ENCODE measurements at places on chromosomes 5 and 9.

- no peak for DNase-seq
Measured at GRCh38 chr9:137434498-137435380, 6.4 kb downstream of the ENTPD8 start.

DNA sequence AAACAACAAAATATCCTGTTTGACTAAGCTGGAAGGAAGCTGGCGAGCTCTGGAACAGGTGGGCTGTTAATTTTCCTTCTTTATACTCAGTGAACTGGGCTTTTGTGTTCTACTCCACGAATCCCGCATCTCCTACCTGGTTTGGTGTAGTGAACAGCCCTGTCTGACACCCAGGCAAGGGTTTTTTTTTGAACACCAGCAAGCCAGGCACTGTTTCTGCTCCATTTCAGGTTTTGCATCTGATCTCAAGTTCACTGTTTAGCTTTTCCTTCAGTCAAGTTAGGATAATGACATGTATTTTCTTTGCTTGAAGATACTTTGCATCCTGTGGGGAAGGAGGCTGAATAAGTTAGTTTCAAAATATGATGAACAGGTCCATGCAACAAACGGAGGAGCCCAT is 204.5 kb downstream of the SEMA6A start:
- no peak for DNase-seq

DNA sequence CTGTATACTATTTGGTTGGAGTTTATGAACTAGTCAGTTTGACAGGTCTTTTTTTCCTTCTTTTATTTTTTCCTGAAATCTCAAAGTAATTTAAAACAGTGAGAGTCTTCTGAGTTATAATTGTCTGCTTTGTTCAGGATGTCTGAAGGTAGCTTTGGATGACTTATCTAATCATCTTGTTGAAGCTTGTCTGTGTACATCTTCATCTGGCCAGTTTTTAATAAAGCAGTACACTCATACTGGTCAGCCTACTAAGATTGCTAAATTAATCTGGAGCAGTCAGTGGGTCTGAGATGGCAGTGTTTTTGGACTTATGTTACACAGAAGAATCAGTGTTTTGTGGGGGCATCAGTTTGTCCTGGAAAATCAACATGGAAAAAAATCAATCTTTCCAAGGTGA is 482.4 kb downstream of the CDH10 start:
- no peak for DNase-seq

DNA sequence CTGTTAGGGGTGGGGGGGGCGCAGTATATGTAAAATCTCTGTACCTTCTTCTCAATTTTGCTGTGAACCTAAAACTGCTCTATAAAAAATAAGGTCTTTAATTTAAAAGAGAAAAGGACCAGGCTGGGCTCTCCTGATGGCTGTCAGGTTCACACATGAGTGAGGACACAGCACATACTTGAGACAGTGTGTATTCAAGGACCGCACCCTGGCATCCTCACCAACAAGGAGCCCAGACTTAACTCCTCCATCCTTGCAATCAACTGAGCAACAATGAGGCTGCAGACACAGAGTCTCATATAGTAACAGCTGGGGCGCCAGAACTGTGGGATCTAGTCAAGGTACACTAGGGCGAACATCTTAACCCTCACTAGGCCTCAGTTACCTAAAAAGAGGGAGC is 9.8 kb downstream of the TNIP1 start:
- no peak for DNase-seq

DNA sequence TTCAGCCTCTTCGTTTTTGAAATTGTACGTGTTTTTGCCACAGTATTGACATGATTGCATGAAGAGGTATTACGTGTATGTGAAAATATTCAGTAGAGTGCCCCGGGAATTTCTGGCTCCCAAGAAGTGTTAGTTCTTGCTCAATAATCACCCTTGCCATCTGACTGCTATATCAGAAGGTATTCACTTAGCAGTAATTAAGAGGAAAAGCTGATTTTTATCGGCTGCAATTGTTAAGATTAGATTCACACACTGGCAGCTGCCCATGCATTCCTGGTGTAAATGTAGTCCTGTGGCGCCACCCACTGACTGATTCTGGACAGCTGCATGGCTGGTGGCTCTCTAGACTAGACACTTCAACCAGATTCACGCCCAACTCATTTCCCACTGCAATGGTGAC is 440.1 kb upstream of the ADAMTS16 start:
- peak; percentile 75 for DNase-seq

- DNase-seq: no peak
Measured at GRCh38 chr9:137945581-137945980, 68.0 kb downstream of the CACNA1B start.

DNA sequence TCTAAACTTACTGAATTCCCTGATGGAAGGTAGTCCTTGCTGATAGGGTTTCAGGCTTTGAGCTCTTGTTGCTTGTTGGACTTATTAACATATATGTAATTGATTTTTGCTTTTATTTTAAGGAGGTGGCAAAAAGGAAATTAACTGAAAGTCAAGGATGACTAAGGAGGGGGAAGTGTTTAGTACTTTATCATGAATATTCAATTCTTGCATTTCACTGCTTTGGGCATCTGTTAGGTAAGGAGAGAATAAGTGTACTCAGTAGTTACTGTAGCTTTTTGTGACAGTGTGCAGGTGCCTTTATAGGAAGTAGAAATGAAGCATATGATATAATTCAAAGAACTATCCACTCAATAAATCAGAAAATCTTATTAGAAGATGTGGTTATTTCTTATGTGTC is 47.1 kb downstream of the DMXL1 start:
- DNase-seq: no peak

DNA sequence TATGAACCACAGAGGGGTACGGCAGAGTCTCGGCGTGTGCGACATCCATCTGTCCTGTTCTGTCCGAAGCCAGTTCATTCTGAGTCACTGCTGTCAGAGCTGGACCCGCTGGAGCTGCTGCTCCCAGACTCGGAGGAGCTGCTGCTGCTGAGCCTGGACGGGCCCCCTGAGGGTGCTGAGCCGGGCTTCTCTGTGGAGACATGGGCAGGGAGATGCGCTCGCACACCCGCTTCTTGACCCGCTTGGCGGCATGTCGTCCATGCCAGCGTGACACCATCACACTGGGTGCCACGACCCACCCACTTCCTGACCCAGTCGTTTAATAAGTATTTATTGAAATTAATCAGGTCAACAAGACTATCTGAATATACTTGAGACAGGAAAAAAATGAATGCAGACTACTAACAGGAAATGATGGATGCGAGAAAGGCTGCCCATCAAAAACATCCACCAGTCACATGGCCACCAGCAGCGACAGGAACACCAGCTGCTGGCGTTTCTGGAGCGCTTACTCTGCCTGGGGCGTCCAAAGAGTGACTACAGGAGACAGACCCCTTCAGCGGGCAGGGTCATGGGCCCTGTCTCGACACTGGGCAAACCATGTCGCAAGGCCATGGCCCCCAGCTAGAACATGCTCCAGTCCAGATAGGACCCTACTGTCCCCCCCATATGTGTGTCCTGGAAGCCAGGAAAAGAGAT is 8.4 kb downstream of the BRD3OS start:
- no peak for DNase-seq

- DNase-seq: no peak
Measured at GRCh38 chr9:94302426-94302825, 26.0 kb downstream of the NUTM2F start.

- no peak for DNase-seq
Measured at GRCh38 chr9:85432599-85432998, 309.2 kb downstream of the AGTPBP1 start.

DNA sequence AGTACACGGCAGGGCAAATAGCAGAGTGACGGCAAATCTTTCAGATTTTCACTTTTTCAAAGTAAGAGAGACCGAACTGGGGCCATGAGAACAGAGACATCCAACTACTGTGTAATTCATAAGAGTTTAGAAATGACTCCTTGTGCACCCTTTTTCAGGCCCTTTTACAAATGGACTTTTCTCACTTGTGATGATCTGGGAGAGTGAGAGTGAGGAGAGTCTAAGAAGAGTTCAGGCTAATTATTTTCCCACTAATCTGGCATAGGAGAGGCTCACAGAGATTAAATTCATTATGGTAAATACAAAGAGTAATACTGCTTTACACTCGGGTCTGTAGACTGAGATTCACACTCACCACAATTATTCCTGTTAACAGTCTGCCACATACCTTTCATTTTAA is 880 bp upstream of the CCNG1 start:
- no peak for DNase-seq

- peak; percentile 69 for DNase-seq
Measured at GRCh38 chr5:89421035-89421434, 538.1 kb upstream of the MEF2C start.

GRCh38 chr9:92377876-92378275 is 26.5 kb downstream of the OGN start:
- no peak for DNase-seq

DNA sequence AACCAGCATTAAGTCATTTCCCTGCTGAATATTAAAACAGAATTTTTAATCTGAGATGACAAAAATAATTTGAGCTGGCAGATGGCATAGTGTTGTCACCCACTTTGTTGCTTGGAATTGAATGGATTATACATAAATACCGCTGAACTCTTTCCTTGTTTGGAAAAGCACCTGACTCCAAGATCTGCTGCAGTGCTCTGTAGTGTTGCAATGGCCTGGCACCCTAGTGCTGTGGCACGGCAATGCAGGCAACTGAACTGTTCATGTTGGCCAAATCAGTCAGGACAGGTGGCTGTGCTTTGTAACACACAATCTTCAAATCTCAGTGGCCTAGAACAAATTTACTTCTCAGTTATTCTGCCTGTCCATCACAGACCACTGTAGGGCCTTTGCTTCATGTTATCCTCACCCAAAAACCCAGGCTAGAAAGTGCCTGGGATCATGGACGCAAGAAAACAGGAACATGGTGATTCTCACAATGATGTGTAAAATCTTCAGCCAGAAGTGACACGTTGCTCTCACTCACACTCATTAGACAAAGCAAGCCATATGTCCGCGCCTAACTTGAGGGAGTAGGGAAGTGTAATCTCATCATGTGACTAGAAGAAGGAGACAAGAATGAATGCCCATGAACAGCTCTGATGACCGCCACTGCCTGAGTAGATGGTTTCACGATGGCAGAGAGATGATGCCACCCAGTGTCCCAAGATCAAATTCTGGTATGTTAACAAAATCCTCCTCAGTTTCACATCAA is 191.9 kb upstream of the PUM3 start:
- no peak for DNase-seq

DNA sequence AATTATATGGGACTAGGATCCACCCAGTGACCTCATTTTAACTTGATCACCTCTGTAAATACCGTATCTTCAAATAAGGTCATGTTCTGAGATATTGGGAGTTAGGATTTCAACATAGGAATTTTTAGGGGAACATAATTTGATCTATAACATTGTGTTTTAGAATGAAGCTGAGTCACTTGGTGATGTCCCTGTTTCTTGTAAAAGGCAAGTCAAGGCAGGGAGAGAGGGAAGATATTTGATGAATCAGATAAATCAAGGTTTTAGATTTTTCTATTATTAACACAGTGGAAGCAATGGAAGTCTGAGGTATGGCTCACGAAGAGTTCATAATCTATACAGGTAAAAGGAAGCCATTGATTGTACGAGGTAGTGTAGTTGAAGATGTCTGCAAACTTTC is 11.8 kb upstream of the GPR151 start:
- no peak for DNase-seq

GRCh38 chr5:11047030-11047429 is 286.0 kb upstream of the DAP start:
- DNase-seq: no peak

DNA sequence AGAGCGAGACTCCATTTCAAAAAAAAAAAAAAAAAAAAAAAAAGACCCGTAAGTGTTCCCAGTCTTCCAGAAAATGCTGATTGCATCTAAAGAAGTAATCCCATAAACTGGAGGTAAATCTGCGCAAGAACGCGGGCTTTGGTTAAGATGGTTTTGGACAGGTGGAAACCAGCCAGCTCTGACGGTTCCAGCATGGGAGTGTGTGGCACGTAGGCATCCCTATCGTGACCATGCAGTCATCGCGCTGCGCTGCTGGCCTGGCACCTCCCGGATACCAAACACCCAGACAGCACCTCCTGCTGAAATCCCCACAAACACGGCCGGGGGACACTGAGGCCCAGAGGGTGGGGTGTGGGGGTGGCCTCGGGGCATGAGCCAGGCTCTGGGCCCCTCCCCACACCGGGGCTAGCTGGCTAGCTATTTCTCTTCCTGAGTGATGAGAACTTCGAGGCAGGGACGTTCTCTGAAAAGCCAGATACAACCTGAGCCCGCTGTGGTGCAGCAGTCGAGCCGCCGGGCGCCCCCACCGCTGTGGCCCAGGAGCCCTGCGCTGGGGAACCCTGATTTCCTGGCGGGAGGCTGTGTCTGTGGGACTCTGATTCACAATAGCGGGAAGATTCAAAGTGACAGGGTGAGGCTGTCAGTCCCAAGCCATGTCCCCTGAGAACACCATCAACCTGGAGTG is 32.2 kb upstream of the NOTCH1 start:
- no peak for DNase-seq

DNA sequence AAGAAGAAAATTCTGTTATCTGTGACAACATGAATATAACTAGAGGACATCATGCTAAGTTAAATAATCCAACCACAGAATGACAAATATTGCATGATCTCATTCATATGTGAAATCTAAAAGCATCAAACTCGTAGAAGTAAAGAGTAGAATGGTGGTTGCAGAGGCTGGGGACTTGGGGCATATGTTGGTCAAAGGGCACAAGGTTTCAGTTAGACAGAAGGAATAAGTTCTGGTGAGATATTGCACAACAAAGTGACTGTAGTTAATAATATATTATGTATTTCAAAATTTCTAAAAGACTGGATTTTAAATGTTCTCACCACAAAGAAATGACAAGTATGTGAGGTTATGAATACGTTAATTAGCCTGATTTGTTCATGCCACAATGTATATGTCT is 24.8 kb downstream of the GRIA1 start:
- peak; percentile 82 for DNase-seq

DNA sequence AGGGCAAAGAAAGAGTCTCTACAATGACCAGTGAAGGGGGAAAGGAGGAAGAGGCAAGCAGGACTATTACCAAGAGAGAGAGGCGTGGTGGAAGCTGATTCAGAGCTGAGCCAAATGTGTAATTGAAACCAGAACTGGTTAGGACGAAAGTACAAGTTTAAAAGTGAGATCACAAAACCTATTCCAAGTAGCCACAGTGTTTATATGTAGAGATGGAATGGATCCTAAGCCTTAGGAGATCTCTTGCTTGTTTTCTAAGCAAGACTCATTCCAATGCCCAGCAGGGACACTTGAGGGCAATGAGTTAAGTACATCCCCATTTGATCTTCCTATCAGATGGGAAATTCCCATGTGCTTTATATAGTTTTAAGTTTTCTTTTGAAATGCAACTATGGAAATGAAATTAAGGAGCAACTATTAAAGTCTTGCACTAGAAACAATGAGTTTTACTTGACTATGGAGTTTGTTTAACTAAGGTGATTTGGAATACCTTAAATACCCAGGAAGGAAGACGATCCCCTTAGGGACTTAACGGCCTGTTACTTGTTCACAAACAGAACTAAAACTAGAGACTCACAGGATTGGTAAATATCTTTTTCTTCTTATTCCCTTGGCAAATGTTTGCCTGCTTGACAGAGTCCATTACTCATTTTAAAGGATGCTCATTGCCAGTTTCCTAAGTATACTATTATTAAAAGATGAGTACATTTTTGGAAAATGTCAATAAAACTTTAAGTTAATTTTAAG is 51.1 kb upstream of the SNX2 start:
- DNase-seq: peak; percentile 88

Data from fibroblast of skin of right quadriceps (primary cell).